Progenitor cell of endocrine pancreas (in vitro differentiated cells): ENCODE measurements at places on chromosomes 13 and 19. TPM values are rescaled to one million over a fixed set of nuclear protein-coding genes. Genes with fewer than 3 reads are reported as not detected.

- DNase-seq: no peak
These were observed 22.1 kb upstream of the EHD2 start for GRCh38 chr19:47691090-47691489.

DNA sequence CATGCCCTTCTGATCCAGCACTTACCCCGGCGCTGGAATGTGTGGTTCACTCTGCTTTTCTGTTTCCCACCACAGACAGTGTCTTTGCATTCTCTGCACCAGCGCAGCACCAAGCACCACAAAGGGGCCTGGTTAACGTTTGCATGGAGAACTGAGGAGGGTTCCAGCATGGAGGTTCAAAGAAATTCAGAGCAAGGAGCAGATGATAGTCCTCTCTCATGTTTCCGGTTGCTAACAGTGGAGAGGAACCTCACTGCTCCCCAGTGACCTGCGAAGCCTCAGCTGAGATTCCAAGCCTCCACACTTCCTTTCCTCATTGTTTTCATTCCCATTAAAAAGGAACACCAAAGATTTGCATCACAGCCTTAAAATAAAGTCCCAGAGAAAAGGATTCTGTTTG, 99.7 kb downstream of the STARD13 start:
- DNase-seq: no peak

- no peak for DNase-seq
These were observed 6.3 kb downstream of the CILP2 start for GRCh38 chr19:19544257-19544953.

DNA sequence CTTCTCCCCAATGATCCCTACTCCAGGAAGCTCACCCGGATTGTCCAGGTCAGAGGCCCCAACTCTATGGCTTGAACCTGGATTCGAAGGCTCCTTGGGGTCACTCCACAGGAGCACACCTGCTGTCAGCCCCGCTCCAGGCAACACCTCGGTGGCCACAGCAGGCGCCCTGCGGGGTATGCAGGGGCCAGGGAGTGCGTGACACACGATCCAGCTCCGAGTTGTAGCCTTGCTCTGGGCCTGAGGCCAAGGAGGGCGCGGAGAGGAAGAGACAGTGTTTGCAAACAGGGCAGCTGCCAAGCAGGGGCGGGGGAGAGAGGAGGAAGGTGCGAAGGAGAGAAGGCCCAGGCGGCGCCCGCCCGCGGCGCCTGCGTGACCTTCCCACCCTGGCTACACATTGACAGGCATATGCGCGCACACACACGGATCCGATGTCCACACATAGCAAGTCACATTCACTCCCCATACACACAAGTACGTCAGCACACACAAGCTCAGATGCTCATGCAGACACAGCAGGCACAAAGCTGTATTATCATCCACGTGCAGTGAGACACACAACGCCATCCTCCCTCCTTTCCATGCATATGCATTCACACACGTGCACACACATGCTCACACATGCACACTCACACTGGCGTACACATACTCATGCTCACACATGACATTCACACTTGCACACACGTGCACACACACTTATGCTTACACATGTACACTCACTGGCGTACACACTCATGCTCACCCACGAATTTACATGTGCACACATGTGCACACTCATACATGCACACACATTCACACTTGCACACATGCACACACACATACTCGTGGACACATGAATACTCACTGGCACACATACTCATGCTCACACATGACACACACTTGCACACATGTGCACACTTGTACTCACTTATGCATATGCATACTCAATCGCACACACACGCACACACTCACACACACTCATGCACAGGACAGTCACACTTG, 10.4 kb downstream of the SBK2 start:
- DNase-seq: no peak

- DNase-seq: no peak
These were observed 211.9 kb downstream of the OLFM4 start for GRCh38 chr13:53240401-53241025.

DNA sequence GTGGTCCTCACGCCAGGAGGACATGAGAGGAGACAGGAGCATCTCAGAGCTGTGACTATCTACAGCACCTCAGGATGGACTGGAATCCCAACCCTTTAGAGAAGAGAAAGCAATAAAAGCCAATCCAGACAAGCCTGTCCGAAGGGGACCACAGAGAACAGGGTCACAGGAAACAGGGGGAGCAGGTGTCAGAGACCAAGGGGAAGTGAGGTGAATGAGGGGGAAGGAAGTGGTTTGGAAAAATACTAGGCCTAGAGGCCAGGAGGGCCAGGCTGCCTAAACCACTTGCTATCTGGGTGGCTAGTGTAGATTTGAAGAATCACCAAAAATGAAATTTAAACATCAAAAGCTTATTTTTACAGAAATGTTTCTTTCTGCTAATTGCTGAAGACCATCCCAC, 16.2 kb downstream of the TMTC4 start:
- DNase-seq: no peak

DNA sequence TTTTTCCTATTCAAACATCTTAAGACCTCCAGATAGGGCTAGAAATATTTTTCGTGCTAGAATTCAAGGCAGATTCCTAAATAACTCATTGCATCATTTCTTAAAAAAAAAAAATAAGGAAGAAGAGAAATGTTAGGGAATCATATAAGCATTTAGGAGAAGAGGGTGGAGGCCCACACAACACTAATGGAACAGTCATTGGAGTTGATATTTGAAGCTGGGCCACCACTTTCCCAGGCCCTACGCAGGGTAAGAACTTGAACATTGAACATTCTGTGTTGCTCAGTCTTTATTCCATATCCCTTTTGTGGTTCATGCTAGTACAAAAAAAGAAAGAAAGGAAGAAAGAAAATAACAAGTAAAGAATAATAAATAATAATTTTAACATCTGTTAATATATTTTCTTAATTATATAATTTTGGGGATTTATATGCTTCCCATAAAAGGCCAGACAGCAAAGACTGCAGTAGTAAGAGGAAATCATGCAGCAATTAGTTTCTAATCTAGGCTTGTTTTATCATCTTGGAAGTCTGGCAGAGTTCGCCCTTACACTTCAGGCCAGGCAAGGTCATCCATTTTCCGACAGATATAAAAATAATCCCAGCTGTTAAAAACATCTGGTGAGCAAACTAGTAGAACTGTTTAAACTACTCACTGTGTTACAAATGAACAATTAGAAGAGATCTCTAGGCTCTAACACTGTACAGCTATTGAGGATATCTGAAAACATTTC, 127.7 kb downstream of the FRY start:
- no peak for DNase-seq

GRCh38 chr13:97266772-97267417, 44.8 kb downstream of the MBNL2 start:
- no peak for DNase-seq

DNA sequence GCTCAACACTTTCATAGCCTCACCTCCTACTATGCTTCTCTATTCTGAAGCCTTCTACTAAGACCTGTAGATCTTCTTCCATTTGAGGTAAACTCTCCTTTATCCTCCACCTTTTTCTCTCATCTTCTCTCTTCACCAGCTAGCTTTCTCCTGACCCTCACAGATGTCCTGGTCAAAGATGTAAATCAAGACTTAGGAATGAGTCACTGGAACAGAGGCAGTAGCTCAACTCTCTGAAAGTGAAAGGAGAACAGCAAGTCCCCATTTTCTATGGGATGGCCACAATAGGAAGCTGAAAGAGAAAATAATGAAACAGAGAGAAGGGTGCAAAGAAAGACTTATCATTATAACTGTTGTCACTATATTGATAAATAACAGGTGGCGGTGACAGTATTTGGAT, 86.1 kb upstream of the DOCK9 start:
- DNase-seq: no peak

GRCh38 chr13:23628250-23628649, 58.0 kb downstream of the TNFRSF19 start:
- no peak for DNase-seq

DNA sequence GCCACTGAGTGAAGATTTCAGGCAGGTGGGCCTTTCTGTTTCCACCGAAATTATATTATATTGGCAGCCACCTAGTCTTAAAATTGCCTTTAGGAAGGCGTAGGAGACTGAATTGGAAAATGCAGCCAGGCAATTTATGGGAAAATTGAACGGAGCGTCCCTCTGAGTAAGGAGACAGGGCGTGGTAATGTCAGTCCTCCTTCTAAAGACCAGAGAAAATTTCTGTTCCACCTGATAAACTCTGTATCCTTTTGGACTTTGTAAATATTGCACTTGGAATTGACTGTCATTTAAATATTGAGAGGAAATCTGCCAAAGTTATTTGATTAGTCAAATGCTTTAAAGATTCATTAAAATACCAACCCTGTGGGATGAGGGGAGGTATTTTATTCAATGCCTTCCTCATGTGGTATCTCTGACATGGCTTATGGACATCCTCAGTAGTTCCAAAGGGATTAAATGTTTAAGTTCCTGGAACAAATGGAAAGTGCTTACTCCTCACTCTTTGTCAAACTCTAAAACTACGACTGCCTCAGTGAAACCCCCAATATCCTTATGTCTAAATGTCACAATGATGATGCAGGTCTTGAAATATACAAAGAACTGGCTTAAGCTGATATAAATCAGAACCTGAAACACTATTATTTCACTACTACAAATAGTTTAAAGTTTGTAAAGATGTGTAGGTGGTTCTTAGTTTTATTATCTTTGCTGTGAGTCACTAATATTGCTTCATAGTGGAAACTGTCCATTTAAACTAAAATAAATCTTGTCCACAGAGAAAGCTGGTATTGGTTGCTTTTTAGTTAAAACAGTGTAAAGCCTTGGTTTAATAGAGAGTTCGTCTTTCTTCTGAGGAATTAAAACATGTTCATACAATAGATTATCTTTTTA, 203.2 kb downstream of the FGF14 start:
- no peak for DNase-seq

GRCh38 chr19:2988568-2988967, 11.2 kb downstream of the TLE6 start:
- DNase-seq: no peak

DNA sequence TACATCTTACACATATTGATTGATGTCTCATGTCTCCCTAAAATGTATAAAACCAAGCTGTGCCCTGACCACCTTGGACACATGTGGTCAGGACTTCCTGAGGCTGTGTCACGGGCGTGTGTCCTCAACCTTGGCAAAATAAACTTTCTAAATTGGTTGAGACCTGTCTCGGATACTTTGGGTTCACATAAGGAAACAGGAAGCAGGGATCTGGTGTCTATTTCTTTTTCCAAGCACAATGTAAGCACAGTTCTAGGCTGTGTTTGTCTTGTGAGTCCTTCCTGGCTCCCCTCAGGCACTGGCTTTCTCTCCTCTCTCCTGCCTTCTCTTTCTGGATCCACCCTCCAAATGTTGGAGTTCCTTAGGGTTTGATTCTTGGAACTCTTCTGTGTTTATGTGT, 27.6 kb upstream of the TPT1 start:
- DNase-seq: no peak

DNA sequence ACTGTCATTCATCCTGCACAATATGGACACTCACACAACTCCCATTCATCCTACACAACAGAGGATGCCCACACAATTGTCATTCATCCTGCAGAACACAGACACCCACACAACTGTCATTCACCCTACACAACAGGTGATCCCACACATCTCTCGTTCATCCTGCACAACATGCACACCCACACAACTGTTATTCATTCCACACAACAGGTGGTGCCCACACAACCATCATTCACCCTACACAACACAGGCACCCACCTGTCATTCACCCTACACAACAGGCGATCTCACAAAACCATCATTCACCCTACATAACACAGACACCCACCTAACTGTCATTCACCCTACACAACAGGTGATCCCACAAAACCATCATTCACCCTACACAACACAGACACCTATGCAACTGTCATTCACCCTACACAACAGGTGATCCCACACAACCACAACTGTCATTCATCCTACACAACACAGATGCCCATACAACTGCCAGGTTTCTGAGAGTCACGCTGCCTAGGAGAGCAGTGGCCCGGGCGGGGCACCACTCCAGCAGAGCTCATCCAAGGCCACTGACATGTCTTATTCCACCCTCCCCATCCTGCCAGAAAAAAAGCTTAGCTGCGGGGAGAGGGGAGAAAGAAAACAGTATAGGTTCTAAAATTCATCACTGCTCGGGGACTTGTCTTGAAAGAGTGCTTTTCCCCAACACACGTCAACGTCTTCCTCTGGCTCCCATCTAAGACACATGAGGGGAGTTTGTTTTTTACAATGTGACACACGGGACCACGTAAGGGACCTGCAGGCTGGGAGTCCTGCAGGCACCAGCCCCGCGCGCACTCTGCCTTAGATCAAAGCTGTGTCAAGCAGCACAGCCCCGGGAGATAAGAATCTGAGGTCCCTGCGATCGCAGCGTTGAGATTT, 44.0 kb downstream of the KLF2 start:
- DNase-seq: no peak

DNA sequence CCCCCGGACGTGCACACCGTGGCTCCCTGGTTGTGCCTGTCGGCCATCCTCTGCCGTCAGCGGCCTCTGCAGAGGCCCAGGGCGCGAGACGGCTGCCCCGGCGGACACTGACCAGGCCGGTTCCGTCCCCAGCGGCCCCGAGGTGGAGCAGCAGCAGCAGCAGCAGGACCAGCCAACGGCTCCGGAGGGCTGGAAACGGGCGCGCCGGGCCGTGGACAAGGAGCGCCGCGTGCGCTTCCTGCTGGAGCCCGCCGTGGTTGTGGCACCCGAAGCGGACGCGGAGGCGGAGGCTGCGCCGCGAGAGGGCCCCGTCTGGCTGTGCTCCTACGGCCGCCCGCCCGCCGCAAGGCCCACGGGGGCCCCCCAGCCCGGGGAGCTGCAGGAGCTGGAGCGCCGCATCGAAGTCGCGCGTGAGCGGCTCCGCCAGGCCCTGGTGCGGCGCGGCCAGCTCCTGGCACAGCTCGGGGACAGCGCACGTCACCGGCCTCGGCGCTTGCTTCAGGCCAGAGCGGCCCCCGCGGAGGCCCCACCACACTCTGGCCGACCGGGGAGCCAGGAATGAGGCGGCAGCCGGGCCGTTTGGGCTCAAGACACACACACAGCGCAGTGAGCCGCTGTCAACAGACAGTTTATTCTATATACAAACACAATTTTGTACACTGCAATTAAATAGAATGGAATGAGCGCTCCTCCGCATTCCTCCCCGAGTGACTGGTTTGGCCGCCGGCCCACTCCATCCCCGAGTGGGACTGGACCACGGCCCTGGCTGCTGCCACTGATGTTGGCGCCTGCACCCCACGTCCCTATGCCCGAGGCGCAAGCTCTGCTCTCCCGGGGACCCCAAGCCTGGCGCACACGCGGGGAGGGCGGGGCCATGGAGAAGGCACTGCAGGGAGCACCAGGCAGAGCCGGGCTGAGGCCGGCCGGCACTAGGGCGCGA, 9.1 kb downstream of the GRIN3B start:
- DNase-seq: no peak

Gene ETFB
- 63.2 and 69.5 TPM in 2 replicates for total RNA-seq

Gene STOML3
- not detected in 2 replicates for total RNA-seq

Gene LAIR1
- not detected in 2 replicates for total RNA-seq

Gene HS6ST3
- total RNA-seq: 0.84 and 2.0 TPM in 2 replicates

Gene PRR36
- 37.4 and 40.4 TPM in 2 replicates for total RNA-seq

Gene APOC1
- total RNA-seq: 85.5 and 89.4 TPM in 2 replicates

Gene TGFBR3L
- total RNA-seq: 0.67 and 1.1 TPM in 2 replicates
